ENCODE measurements at places on chromosomes 5 and 9.

GRCh38 chr9:26502311-26502710 is 390.3 kb downstream of the CAAP1 start:
- DNase-seq = no peak

- DNase-seq = no peak
Observed at GRCh38 chr9:108746864-108747263, 108.9 kb downstream of the ACTL7B start.

DNA sequence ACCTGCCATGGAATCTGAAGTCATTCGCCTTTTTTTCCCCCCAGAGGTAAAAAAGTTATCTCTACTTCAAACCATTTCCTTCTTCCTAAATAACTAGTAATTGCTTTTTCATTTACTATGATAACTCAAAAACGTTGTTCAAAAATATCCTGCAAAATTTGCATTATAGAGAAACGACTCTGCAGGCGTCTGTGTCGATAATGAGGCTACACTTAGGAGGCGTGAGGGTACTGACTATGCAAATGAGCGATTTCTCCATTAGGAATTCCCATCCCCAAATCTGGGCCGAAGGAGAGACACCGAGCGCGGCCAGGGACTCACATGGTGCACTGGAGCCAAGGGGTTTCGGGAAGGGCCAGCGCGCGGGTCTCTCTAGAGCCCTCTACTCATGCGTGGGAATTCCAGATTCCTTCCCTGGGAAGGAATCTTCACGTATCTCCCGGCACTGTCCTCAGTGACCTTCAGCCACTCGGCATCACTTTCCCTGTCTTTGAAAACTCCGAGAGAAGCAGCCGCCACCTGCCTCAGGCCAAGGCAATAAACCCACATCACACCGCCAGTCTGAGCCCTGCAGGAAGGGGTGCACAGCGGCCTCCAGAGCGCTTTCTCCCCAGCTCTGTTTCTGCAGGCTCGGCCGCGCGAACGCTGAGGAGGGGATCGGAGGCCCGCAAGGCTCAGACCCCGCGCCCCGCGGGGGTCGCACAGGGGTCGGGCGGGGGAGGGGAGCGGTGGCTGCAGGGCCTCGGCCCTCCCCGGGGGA is 718 bp upstream of the DENND4C start:
- no peak for DNase-seq

DNA sequence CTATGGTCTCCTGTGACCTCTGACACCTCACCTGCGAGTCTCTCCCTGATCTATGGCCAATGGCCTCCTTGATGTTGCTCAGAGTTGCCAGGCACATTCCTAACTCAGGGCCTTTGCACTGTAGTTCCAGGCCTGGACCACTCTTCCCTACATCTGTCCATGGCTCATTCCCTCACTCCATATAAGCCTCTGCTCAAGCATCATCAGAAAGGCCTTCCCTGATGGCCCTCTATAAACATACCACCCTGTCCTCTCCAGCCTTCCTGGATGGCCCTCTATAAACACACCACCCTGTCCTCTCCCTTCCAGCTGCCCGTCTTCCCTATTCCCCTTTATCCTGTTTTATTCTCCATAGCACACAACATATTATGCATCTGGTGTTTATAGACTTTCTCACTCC is 102.8 kb downstream of the GTF3C4 start:
- no peak for DNase-seq

GRCh38 chr5:13976223-13976622 is 31.7 kb upstream of the DNAH5 start:
- DNase-seq = no peak

GRCh38 chr9:114259798-114260523 is 62.9 kb upstream of the ORM1 start:
- no peak for DNase-seq

- DNase-seq = no peak
Observed at GRCh38 chr5:167899490-167900070, 391.9 kb upstream of the WWC1 start.

- DNase-seq = no peak
Observed at GRCh38 chr9:105297442-105298075, 53.1 kb downstream of the SLC44A1 start.
